Stomach (tissue), 19 donors: ENCODE measurements at places on chromosomes 6 and 20. TPM values are rescaled to one million over a fixed set of nuclear protein-coding genes. Genes with fewer than 3 reads are reported as not detected.

DNA sequence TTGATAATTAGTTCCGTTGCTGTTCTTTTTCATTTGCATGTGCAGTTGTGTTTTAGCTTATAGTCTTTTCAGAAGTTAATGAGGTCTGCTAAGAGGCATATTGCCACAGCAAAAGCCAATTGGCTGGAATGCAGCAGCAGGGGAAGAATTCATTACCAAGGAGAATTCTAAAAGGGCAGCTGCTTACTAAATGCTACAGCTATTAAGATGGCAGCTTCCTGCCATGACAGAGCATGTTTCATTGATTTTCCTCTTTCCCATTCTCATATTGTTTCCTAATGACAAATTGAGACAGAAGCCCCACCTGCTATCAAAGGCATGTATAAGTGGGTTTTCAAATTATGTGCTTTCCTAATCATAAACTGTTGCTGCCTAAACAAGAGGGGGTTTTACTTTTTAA, 66.6 kb downstream of the CLVS2 start:
- no peaks in the 10 kb centered on the region for H3K36me3 ChIP-seq
- no peaks in the 10 kb centered on the region for H3K27me3 ChIP-seq
- DNase-seq: peak; percentile 14
- no peak overlapping the region for H3K4me3 ChIP-seq
- H3K4me1 ChIP-seq: no peaks in the 10 kb centered on the region

DNA sequence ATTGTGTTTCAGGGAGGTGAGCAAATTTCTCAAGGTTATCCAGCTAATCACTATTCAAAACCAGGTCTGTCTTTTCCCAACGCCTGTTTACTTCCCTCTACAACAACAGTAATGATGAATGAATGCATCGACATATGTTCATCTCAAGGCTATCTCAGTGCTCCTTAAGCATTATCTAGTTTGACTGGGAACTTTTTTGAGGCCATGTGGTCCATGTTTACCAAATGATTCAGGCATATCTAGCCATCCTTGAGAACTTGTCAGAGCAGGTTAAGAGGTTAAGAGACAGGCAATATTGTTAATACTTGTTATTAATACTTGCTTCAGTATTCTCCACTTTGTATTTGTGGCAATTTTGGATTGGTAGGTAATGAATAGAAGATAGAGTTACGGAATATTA, 1038.4 kb upstream of the FLRT3 start:
- no peak overlapping the region for H3K4me3 ChIP-seq
- H3K27me3 ChIP-seq: no peaks in the 10 kb centered on the region
- H3K27ac ChIP-seq: no peak overlapping the region
- no peak for DNase-seq
- no peaks in the 10 kb centered on the region for H3K36me3 ChIP-seq
- H3K4me1 ChIP-seq: no peaks in the 10 kb centered on the region

DNA sequence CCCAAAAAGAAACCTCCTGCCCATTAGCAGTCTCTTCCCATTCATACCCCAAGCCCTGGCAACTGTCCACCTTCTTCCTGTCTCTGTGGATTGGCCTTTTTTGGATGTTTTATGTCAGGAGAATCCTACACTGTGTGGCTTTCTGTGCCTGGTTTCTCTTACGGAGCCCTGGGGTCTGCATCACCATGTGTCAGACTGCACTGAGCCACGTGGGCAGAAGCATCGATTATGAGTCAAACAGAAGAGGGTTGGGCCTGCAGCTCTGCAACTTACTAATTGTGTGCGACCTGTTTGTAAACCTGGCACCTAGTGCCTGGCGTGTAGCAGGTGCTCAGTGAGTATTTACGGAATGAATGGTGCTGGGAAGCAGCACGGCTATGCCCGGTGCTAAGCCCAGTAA, 62.6 kb downstream of the IGF2R start:
- H3K27me3 ChIP-seq: no peaks in the 10 kb centered on the region
- peaks cover 76% of the 10 kb centered on the region for H3K36me3 ChIP-seq
- H3K27ac ChIP-seq: no peak overlapping the region
- DNase-seq: no peak
- no peaks in the 10 kb centered on the region for H3K4me1 ChIP-seq
- no peak overlapping the region for H3K4me3 ChIP-seq

- H3K36me3 ChIP-seq: no peaks in the 10 kb centered on the region
- DNase-seq: no peak
- peak overlapping the region; percentile 82 for H3K27ac ChIP-seq
- H3K4me1 ChIP-seq: peaks cover 53% of the 10 kb centered on the region
- no peaks in the 10 kb centered on the region for H3K27me3 ChIP-seq
- peak overlapping the region; percentile 12 for H3K4me3 ChIP-seq
Measured at GRCh38 chr6:111759331-111759835, 113.9 kb downstream of the FYN start.

DNA sequence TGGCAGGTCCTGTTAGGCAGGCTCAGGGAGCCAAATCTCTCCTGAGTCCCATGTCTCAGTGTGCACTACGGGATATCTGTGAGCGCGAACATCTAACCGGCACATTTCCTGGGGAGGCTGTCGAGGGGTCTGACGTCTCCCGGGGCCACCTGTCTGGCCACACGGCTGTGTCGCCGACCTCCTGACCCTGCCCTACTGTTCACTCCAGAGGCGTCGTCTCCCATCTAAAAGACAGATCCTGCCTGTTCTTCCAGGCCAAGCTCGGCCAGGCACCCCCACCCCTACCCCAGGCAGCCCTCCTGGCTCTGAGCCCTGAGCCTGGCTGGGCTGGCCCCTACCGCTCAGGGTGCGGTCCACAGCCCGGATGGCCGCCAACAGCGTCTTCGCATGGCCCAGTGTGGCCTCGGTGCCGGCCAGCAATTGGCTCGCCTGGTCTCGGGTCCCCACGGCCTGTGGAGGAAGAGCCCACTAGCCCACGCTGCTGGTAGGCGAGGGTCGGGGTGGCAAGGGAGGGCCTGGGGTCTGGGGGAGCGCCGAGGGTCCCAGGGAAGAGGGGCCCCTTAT, 16.6 kb downstream of the ADRM1 start:
- H3K27me3 ChIP-seq: no peaks in the 10 kb centered on the region
- H3K36me3 ChIP-seq: peaks cover 64% of the 10 kb centered on the region
- no peaks in the 10 kb centered on the region for H3K4me1 ChIP-seq
- H3K27ac ChIP-seq: no peak overlapping the region
- DNase-seq: no peak

GRCh38 chr20:8782804-8783203, 286.1 kb upstream of the PLCB4 start:
- no peaks in the 10 kb centered on the region for H3K4me1 ChIP-seq
- no peak overlapping the region for H3K27ac ChIP-seq
- H3K4me3 ChIP-seq: no peak overlapping the region

DNA sequence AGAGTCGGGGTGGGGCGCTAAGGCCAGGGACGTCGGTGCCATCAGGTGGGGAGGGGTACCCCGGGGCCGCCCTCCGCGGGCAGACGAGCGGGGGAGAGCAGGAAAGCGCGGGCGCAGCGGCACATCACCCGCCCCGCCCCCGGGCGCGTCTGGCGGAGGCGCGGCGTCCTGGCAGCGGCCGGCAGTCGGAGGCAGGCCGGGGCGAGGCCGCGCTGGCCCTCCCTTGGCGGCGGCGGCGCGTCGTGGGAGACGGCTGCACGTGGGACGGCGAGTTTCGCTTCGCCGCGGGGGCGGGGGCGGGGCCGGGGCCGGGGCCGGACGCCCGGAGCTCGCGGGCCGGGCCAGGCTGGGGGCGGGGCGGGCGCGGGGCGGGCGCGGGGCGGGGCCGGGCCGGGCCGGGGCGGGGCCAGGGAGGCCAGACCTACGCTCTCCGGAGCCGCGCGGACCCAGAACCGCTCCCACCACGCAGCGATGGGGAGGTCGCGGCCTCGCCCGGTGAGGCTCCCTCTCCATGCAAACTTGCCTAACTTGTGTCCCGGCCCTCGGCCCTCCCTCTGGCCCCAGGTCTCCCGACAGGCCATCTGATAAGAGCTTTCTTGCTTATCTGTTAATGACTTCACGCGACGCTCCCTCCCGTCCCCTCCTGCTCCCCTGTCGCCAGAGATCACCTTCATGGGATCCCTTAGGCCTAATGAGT, 12.5 kb downstream of the ITPR3 start:
- peaks cover 55% of the 10 kb centered on the region for H3K4me1 ChIP-seq
- peak; percentile 92 for DNase-seq
- H3K27me3 ChIP-seq: no peaks in the 10 kb centered on the region
- H3K27ac ChIP-seq: peak overlapping the region; percentile 80
- no peaks in the 10 kb centered on the region for H3K36me3 ChIP-seq

GRCh38 chr6:45966797-45967196, 48.9 kb downstream of the CLIC5 start:
- no peak overlapping the region for H3K27ac ChIP-seq
- no peaks in the 10 kb centered on the region for H3K36me3 ChIP-seq
- no peaks in the 10 kb centered on the region for H3K4me1 ChIP-seq
- no peaks in the 10 kb centered on the region for H3K27me3 ChIP-seq
- no peak for DNase-seq

DNA sequence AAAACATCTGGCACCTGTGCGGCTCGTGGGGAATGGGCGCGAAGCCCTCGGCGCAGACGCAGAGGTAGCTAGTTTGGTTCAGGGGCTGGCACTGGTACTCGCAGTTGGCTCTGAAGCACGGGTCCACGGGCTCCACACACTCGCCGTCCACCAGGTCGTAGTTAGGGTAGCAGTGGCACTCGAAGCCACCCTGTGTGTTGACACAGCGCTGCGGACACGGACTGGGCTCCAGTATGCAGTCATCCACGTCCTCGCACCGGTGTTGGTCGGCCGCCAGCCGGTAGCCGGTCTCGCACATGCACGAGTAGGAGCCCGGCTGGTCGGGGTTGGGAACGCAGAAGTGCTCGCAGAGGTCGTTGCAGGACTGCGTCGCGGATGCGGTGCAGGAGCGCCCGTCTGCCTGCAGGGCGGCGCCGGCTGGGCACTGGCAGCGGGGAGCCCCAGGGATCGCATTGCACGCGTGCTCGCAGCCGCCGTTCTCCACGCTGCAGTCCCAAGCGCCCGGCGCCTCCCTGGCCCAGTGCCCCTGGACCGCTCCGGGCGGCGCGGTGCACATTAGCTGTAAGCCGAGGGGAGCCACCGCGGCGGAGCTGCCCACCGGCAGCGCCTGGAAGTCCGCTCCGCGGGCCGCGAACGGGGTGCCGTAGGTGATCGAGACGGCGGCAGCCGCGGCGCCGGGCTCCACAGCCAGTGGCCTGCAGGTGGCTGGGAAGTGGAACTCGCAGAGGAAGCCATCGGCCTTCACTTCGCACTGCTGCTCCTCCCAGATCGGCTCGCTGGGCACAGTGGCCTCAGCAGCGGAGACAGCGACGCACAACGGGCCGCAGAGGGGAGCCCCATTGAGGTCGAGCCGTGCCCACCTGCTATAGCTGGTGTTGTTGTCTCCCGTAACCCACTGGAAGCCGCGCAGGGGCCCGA, 930 bp downstream of the THBD start:
- H3K4me3 ChIP-seq: peak overlapping the region; percentile 66
- H3K4me1 ChIP-seq: peaks cover 38% of the 10 kb centered on the region
- no peaks in the 10 kb centered on the region for H3K36me3 ChIP-seq
- no peaks in the 10 kb centered on the region for H3K27me3 ChIP-seq
- peak overlapping the region; percentile 78 for H3K27ac ChIP-seq

GRCh38 chr6:144077871-144078270, 17.5 kb downstream of the SF3B5 start:
- no peaks in the 10 kb centered on the region for H3K27me3 ChIP-seq
- H3K27ac ChIP-seq: no peak overlapping the region

GRCh38 chr6:14726816-14727493, 518.9 kb upstream of the JARID2 start:
- no peaks in the 10 kb centered on the region for H3K36me3 ChIP-seq
- H3K27me3 ChIP-seq: no peaks in the 10 kb centered on the region
- no peak overlapping the region for H3K4me3 ChIP-seq
- H3K4me1 ChIP-seq: no peaks in the 10 kb centered on the region

DNA sequence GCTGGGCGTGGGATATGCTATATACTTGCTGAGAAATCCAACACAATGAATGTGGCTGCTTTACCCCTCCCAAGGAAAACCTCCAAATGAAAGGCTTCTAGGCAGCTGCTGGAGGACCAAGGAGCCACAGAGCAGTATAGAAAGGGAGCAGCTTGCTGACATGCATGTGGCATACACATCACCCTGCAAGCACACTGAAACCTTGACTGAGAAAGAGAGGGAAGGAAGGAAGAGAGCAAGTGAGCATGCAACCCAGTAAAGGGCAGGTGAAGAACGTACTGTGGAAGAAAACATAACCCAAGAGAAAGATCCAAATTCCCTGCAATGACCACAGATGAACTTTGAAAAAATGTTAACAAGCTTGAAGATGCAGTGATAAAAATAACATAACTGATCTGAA, 543.0 kb downstream of the KIF16B start:
- no peak for DNase-seq
- no peaks in the 10 kb centered on the region for H3K27me3 ChIP-seq
- no peak overlapping the region for H3K4me3 ChIP-seq
- H3K27ac ChIP-seq: no peak overlapping the region
- H3K4me1 ChIP-seq: no peaks in the 10 kb centered on the region

- no peaks in the 10 kb centered on the region for H3K4me1 ChIP-seq
- no peaks in the 10 kb centered on the region for H3K36me3 ChIP-seq
- no peak for DNase-seq
- H3K27ac ChIP-seq: no peak overlapping the region
- H3K4me3 ChIP-seq: no peak overlapping the region
Measured at GRCh38 chr6:101000341-101000740, 119.2 kb upstream of the ASCC3 start.

GRCh38 chr20:35653430-35653734, 11.3 kb downstream of the CPNE1 start:
- DNase-seq: no peak
- peaks cover 18% of the 10 kb centered on the region for H3K4me1 ChIP-seq
- no peak overlapping the region for H3K27ac ChIP-seq

GRCh38 chr6:163366288-163366687, 48.2 kb upstream of the QKI start:
- H3K27ac ChIP-seq: no peak overlapping the region
- no peak overlapping the region for H3K4me3 ChIP-seq
- peaks cover 3% of the 10 kb centered on the region for H3K27me3 ChIP-seq
- no peaks in the 10 kb centered on the region for H3K36me3 ChIP-seq
- H3K4me1 ChIP-seq: no peaks in the 10 kb centered on the region

DNA sequence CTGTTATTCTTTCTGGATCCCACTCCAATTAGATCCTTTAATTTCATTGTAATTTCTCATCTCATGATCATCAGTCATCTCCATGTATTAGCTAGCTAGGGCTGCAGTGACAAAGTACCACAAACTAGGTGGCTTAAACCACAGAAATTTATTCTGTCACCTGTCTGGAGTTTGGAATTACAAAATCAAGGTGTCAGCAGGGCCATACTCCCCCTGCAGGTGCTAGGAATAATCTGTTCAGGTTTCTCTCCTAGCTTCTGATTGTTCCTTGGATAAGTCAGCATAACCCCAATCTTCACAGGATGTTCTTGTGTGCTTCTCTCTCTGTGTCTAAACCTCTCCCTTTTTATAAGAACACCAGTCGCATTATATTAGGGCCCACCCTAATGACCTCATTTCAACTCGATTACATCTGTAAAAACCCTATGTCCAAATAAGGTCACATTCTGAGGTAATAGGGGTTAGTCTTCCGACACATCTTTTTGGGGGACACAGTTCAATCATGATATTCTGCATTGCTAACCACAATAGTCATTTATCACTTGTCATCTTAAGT, 40.5 kb downstream of the BEND6 start:
- H3K27me3 ChIP-seq: no peaks in the 10 kb centered on the region
- no peak overlapping the region for H3K4me3 ChIP-seq
- no peaks in the 10 kb centered on the region for H3K36me3 ChIP-seq
- no peaks in the 10 kb centered on the region for H3K4me1 ChIP-seq

The CGA gene
- not detected for total RNA-seq

The NKAIN2 gene
- total RNA-seq: not detected

The MTCH1 gene
- total RNA-seq: 193 TPM

The PCED1A gene
- total RNA-seq: 10.3 TPM

The FBXL4 gene
- 11.1 TPM for total RNA-seq

The TNXB gene
- 82.2 TPM for total RNA-seq

The INSM1 gene
- total RNA-seq: 2.0 TPM

The PERP gene
- total RNA-seq: 7.6 TPM

The MEI4 gene
- not detected for total RNA-seq

The GNMT gene
- total RNA-seq: 0.45 TPM

The IRF4 gene
- not detected for total RNA-seq

The BIRC7 gene
- total RNA-seq: not detected

The RAD21L1 gene
- not detected for total RNA-seq

The TUBB1 gene
- not detected for total RNA-seq

The DPPA5 gene
- total RNA-seq: not detected
